ENCODE measurements at places on chromosomes 4 and X.

GRCh38 chrX:8413279-8413678 is 51.4 kb upstream of the VCX3B start:
- no peak for DNase-seq

DNA sequence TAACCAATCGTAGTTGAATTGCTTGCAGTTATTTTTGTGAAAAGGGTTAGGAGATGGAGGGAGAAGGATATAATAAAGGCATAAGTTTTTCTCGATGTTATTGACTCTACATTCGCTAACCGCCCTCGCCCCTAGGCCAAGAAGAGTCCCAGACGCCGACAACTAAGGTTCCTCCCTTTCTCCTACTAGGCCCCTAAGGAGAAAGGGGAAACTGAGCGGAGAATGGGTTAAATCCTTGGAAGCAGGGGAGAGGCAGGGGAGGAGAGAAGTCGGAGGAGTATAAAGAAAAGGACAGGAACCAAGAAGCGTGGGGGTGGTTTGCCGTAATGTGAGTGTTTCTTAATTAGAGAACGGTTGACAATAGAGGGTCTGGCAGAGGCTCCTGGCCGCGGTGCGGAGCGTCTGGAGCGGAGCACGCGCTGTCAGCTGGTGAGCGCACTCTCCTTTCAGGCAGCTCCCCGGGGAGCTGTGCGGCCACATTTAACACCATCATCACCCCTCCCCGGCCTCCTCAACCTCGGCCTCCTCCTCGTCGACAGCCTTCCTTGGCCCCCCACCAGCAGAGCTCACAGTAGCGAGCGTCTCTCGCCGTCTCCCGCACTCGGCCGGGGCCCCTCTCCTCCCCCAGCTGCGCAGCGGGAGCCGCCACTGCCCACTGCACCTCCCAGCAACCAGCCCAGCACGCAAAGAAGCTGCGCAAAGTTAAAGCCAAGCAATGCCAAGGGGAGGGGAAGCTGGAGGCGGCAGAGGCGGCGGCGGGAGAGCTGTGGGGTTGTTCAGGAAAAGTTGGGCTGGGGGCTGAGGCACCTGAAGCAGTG is 5.9 kb downstream of the ATOH1 start:
- no peak for DNase-seq

- no peak for DNase-seq
Observed at GRCh38 chr4:62328526-62328925, 1128.4 kb downstream of the ADGRL3 start.

- DNase-seq = no peak
Observed at GRCh38 chr4:79431839-79432238, 23.8 kb upstream of the GK2 start.

GRCh38 chrX:70434914-70435586 is 9.6 kb upstream of the DLG3 start:
- DNase-seq = no peak

DNA sequence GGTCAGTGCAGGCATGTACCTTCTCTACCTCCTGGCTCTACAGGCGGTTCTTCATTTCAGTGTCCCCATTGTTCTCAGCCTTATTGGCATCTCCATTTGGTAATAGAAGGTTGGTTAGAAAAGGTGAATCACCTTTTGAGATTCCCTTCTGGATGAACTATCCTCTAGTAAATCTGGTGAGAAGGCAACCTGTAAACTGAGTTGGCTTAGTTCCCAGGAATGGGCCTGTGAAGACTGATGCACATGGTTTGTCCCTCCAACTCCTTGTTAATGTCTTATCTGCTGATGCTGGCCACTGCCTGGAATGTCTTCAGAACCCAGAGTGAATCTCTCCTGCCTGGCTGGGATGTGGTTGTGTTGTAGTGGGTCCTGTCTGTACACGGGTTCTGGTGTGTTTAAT is 143.4 kb upstream of the WDR1 start:
- DNase-seq = no peak

DNA sequence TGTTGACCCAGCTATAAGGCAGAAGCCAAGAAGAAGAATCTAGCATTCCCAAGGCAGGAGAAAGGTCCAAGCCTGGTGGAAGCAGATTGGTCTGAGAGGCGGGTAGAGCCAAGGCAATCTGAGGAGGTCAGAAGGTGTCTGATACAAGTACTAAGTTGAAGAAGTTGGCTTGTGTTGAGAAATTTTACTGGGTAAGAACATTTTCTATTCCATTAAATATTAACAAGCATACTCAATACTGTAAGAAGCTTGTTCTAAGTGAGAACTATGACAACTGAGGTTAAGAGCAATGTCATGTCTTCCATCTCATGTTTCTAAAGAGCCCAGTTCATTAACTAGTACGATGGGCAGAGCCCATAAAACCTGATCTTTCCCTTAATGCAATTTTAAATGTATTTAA is 75.0 kb downstream of the FAM13A start:
- DNase-seq = no peak

- no peak for DNase-seq
Observed at GRCh38 chr4:86549163-86549788, 44.8 kb upstream of the PTPN13 start.

- no peak for DNase-seq
Observed at GRCh38 chrX:76126851-76127250, 46.0 kb upstream of the PBDC1 start.

- DNase-seq = no peak
Observed at GRCh38 chrX:69844636-69845035, 205.1 kb downstream of the AWAT2 start.

DNA sequence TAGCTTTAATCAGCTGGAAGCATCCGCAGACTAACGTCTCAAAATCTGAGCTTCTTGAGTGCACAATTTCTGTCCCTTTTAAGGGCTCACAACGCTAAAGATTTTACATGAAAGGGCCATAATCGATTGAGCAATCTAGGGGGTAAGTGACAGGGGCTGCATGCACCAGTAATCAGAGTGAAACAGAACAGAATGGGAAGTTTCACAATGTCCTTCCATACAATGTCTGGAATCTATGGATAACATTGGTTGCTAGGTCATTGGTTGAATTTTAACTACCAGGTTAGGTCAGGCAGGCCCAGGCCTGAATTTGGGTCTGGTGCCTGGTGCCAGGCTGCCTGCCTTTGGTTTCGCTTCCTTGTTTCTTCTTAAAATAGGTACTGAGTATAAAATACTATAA is 42.0 kb upstream of the MTMR8 start:
- no peak for DNase-seq

GRCh38 chr4:38728631-38729141 is 54.1 kb downstream of the TLR10 start:
- no peak for DNase-seq

DNA sequence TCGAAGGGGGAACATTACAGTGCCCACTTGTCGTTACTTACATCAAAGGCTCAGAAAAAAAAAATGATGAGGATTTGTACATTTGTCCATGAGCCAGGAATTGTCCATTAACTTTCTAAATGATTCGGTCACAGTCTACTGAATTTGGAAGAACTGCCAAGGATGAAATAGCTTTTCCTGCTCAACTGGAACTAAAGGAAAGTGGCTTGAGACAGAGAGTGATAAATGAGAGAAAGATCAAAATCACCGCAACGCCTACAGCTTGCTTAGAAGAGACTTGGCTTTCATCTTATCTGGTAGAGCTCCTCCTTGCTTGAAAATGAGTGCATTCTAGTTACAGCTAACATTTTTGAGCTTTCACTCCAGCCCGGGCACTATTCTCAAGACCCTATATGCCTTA is 55.5 kb upstream of the ADGRG2 start:
- DNase-seq = no peak

DNA sequence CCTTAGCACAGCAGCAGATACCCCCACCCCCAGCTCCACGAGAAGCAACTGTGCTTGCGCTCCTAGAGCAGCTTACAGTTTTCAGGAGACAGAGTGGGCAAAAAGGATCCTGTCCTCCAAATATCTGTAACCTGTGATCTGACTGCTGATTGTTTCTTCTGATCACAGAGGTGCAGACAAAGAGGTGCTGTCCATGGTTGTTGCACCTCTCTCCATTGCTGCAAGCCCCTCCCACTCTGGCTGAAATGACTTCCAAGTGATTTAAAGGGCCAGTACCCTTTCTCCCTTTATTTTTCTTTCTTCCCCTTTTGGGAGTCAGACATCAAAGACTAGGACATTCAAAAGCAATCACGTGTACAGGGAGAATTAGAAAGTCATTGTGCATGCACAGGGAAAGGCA is 205.3 kb upstream of the GEMIN8 start:
- no peak for DNase-seq

DNA sequence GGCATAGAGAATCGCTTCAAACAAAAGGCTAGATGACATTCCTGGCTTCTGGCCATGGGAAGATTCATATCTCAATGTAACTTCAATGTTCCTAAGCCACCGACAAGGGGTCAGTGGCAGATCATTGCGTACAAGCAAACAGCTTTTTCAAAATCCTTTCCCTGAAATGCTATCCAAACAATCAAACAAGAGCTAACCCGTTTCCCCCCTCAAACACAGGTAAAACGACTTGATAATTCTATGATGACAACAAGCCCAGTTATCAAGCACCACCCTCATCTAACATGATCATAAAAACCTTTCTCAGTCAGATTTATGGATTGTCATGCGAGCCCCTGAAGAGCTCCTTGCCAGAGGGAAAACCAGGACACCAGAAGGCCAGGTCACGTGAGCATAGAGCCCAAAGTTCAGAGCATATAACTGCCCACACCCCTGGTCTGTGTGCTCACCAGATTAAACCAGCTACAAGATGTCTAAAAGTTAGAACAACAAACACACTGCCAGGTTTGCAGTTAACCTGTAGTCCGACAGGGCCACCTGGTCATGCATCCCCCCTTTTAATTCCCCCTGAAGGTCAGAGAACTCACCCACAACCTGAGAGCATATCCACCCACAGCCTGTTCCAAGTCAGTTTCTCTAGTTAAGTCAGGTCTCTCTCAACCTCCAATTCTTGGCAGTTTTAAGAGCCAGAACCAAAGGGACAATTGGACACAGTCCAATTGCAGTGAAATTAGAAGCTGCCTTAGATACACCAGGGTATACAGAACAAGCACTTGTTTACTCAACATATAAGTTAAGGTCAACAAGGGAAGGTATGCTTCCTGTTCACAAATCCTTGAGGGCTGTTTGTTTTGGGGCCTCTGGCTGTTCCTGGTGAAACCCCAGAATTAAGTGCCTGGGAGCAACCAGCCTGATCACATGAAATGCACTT is 248.1 kb upstream of the PPARGC1A start:
- DNase-seq = no peak

DNA sequence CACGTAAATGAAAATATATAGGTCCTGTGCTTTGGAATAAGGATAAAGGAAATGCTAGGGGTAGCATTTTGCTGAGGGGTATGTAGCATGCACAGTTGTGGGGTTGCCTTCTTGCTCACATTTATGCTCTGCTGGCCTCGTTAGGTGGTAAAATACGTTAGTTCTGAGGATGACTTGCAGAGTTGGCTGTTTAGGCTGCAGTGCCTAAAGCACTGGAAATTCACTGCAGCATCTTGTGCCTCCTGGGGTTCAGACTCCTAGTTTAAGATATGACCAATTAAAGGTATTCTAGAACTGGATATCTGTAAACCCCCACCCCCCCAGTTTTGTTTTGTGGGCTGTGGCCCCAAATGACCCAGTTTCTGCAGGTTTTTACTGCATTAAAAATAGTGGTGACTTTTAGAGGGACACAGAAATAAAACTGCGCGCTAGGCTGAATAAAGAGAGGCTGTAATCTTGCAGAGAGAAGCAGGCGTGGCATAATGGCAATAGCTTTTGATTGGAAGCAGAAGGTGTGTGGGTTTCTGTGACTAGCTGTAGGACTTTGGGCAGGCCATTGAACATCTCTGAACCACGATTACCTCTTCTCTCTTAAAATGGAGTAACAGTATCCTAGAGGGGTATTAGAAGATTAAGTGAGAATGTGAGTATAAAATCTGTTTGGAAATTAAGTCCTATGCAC is 79.3 kb downstream of the REPS2 start:
- DNase-seq = no peak

- no peak for DNase-seq
Observed at GRCh38 chr4:24489870-24490269, 94.5 kb downstream of the DHX15 start.

GRCh38 chr4:41012293-41012692 is 202.0 kb downstream of the APBB2 start:
- no peak for DNase-seq

GRCh38 chrX:40996886-40997530 is 88.2 kb upstream of the USP9X start:
- peak; percentile 33 for DNase-seq

GRCh38 chrX:118847676-118848075 is 24.1 kb downstream of the ZCCHC12 start:
- no peak for DNase-seq

- DNase-seq = no peak
Observed at GRCh38 chr4:4284827-4285618, 4.9 kb downstream of the LYAR start.

GRCh38 chr4:76856243-76857073 is 41.5 kb downstream of the SOWAHB start:
- peak; percentile 55 for DNase-seq

DNA sequence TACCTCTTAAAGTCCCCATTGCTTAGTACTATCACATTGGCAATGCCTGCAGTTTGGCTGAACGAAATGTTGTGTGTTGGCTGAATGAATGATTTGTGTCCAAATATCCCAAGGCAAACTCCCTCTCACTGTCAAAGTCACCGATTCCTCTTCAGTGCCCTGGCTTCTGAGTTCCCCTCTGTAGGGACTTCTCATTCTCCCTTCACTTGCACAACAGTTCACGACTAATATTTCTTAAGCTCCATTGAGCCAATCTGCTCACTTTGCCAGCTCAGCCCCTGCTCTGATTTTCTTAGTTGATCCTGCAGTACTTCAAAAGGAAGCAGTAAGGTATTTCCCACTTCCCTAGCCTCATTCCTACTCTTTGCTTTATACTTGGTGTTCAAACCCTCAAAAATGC is 21.9 kb upstream of the PACRGL start:
- DNase-seq = no peak

GRCh38 chr4:145186729-145187128 is 6.3 kb upstream of the OTUD4 start:
- no peak for DNase-seq

DNA sequence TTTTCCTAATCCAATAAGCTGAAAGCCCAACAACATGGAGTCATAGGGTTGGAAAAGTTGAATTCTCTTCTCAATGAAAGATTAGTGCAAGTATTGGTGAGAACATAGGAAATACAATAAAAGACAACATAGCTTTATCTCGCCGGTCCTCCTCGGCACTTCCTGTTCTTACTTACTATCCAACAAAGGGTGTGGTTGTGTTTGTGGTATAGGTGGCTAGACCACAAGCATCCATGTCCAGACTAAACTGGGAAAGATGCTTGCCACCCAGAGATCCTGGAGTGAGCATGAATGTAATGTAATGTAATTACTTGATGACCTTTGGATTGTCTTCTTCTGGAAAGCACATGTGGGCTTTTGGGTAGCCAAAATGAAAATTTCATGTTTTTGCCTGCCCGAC is 223.8 kb downstream of the CPE start:
- DNase-seq = no peak

GRCh38 chr4:169398316-169398715 is 127.6 kb upstream of the SH3RF1 start:
- DNase-seq = no peak

- no peak for DNase-seq
Observed at GRCh38 chr4:156794863-156795262, 176.7 kb downstream of the PDGFC start.

GRCh38 chr4:39729557-39729956 is 31.6 kb downstream of the UBE2K start:
- no peak for DNase-seq
